ENCODE measurements at places on chromosomes 5 and 9. TPM values are rescaled to one million over a fixed set of nuclear protein-coding genes. Genes with fewer than 3 reads are reported as not detected.

- no peak for DNase-seq
Measured at GRCh38 chr9:69985971-69986370, 57.7 kb upstream of the MAMDC2 start.

DNA sequence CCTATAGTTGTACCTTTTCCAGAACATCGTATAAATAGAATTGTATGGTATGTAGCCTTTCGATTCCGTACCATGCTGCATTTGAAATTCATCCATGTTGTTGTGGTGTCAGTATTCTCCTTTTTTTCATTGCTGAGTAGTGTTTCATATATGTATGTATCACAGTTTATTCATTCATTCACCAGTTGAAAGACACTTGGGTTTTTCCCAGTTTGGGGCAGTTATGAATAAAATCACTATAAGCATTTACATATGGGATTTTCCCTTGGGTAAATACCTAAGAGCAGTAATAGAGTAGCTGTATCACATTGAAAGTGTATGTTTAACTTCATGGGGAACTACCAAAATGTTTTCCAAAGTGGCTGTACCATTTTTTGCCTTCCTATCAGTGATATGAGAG lies 16.1 kb upstream of the FKTN start:
- DNase-seq = no peak

Gene DBN1
- 336 TPM for total RNA-seq

Gene C9orf153
- 0.66 TPM for total RNA-seq

Gene MAMDC2
- total RNA-seq = 0.85 TPM

Gene PPIC
- 26.5 TPM for total RNA-seq

All from endothelial cell of umbilical vein (primary cell).